ENCODE measurements at places on chromosomes 3 and 15.

- DNase-seq: no peak
These were observed 212.2 kb upstream of the GOLIM4 start for GRCh38 chr3:168307893-168308292.

DNA sequence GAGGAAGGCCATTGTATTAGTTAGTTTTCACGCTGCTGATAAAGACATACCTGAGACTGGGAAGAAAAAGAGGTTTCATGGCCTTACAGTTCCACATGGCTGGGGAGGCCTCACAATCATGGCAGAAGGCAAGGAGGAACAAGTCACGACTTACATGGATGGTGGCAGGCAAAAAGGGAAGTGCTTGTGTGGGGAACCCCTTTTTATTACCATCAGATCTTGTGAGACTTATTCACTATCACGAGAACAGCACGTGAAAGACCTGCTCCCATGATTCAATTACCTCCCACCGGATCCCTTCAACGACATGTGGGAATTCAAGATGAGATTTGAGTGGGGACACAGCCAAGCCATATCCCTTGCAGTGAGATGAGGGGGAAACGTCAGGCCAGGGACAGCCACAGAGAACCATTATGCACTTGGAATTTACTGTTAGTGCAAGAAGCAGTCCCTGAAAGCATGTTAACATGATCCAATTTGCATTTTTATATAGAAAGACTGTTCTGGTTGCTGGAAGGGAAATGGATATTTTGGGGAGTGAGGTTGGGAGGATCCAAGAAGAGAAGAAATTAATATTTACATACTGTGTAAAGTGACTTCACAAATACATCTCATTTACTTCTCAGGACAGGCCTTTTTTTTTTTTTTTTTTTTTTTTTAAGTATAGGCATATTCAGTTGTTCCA, 87.1 kb downstream of the ARNT2 start:
- no peak for DNase-seq

- peak; percentile 41 for DNase-seq
These were observed 75.2 kb upstream of the ACAD9 start for GRCh38 chr3:128804017-128804810.

DNA sequence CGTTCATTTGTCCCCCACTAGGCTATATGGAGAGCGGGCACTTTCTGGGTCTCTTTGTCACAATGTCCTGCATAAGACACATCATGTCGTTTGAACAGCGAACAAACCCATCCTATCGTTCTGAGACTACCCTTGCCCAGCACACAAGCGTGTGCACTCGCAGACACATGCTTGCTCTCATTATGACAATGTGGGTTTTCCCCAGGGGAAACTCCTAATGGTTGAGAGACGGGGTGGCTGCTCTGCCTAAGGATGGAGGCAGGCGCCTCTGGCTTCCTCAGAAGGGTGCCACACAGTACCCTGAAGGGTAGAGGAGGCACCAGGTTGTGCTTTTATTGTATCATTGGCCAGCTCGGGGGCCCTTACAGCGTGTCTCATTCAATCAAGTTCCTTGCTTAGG, 51.0 kb upstream of the MYZAP start:
- DNase-seq: no peak

DNA sequence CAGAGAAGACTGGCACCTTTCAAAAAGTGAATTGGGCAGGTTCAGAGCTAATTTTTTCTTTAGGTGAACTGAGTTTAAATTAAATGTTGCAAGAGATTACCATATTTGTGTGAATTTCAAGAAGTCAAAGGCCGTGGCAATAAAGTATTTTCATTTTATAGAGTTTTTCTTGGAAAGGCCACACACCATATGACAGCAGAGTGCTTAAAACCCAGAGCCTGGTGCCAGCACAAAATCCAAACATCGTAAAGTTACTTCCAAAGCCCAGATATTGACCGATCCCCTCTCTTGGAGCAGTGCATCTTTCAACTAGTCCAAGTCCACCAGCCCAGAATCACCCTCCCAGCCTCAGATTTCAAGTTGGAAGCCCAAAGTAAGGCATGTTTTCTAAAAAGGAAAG, 164.5 kb downstream of the VGLL4 start:
- no peak for DNase-seq

GRCh38 chr3:160057331-160057730, 68.7 kb downstream of the IL12A start:
- DNase-seq: no peak

GRCh38 chr3:20608054-20608738, 422.2 kb upstream of the SGO1 start:
- no peak for DNase-seq

DNA sequence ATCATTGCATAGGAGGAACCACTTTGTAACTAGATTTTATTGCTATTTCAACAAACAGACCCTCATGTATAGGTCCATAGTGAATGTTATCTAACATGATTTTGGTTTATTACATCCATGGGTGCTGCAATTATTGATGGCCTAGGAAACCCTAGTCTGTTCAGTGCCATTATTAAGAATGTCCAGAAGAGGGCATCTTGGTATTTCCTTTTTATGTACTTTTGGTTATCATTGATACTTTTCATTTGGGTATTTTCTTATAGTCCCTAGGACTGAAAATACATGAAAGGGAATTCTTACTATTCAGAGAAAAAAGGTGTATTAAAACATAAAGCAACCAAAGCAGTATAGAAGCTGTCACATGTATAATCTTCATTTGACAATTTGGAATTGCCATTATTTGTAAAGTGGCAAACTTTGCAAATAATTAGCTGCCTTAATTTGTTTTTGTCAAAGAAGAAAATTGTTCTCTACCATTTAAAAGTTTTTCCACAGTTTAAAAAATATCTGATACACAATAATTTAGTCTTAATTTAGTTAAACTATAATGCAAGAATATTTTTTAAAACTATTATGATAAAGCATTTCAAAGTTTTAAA, 48.7 kb downstream of the CNOT10 start:
- DNase-seq: peak; percentile 64

- peak; percentile 33 for DNase-seq
These were observed 79.8 kb downstream of the SEMA5B start for GRCh38 chr3:122947738-122948137.

- no peak for DNase-seq
These were observed 7.8 kb downstream of the DNAJB8 start for GRCh38 chr3:128458746-128459460.

GRCh38 chr3:159884661-159885402, 103.8 kb upstream of the IL12A start:
- peak; percentile 74 for DNase-seq

DNA sequence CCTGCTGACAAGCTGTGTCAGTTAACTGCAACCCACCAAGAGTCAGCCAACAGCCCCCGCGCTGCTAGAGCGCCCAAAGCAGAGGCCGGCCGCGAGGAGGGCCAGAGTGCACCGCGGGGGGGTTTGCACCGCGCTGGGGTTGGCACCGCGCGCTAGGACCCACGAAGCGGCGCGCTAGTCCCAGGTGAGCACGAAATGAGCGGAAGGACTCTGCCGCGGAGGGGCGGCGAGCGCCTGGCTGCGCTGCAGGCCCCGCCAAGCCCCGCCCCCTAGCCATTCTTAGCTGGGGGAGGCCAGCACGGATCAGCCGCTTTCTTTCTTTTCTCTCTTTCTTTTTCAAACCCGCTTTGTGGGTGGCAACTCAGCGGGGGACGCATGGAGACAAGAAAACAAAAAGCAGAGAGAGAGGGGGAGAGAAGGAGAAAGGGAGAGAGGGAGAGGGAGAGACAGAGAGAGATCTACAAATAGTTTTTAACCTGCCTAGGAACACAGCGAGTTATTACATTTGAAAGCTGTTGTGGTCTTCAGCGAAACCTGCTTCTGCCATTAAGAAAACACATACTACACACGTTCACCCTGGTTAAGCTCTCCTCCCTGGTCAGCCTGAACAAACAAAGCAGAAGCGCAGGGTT, 6.9 kb upstream of the FOXB1 start:
- no peak for DNase-seq

DNA sequence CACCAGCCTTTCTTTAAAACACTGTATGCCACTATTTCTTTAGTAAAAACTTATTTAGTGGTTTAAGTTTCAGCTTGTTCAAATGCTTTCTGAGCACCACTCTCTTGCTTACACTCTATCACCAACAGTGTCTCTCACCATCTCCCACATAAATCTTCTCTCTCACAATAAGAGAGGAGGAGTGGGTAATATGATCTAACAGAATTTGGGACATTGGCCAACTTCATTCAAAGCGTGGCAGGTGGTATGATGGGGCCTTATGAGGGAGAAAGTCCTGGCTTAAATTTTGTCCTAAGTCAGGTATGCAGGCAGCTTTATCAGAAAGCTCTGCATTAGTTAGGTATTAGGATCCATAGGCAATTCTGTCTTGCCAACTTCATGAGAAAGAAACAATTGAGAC, 1132.5 kb downstream of the TUSC7 start:
- no peak for DNase-seq

DNA sequence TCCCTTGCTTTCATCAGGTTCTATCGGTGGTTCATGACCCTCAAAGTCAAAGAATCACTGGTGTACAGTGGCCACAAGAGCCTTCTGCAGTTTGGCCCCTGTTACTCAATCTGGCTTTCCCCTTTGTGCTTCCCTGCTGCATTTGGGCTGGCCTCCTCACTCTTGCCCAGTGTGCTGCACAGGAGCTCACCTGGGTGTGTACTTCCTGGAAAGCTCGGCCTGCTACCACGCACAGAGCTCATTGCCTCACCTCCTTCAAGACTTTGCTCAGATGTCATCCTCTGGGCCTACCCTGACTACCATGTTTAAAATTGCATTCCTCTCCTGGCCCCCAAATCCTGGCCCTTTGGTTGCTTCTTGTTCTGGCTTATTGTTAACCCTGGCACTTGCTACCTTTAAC, 90.9 kb downstream of the MITF start:
- no peak for DNase-seq

GRCh38 chr3:10268930-10269329, 20.7 kb downstream of the TATDN2 start:
- DNase-seq: no peak

DNA sequence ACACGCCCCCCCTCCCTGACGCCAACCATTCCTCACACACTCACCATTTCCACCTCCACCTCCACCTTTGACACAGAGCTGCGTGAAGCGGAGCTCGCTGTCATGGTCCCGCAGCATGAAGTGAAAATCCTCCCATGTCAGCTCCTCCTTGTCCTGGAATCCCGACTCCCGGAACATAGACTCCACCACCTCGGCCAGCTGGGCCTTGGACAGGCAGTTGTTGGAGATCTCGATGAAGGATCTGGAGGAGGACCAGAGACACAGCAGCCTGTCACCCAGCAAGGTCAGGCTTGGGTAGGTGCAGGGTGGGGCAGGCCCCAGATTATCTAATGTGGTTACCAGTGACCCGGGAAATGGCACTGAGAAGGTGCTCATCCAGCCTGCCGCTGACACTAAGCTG, 12.2 kb downstream of the DUOX2 start:
- no peak for DNase-seq

DNA sequence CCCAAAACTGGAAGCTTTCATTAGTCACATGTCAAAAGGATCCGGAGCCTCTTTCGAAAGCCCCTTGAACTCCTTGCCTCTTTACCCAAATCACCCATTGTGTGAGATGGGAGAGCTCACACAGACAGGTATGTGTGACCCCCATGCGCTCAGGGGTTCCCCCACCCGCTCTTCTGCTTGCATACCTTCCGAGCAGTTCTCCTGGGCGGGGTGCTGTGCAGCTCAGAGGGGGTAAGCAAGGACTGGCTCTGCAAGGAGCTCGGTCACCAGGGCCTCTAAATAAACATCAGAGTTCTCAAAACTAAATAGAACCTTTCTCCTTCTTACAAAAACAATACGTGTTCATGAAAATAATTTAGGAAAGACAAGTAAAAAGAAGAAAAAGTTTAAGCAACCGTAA, 55.7 kb downstream of the PXYLP1 start:
- DNase-seq: no peak

GRCh38 chr15:62647843-62648505, 394.6 kb upstream of the TPM1 start:
- no peak for DNase-seq

DNA sequence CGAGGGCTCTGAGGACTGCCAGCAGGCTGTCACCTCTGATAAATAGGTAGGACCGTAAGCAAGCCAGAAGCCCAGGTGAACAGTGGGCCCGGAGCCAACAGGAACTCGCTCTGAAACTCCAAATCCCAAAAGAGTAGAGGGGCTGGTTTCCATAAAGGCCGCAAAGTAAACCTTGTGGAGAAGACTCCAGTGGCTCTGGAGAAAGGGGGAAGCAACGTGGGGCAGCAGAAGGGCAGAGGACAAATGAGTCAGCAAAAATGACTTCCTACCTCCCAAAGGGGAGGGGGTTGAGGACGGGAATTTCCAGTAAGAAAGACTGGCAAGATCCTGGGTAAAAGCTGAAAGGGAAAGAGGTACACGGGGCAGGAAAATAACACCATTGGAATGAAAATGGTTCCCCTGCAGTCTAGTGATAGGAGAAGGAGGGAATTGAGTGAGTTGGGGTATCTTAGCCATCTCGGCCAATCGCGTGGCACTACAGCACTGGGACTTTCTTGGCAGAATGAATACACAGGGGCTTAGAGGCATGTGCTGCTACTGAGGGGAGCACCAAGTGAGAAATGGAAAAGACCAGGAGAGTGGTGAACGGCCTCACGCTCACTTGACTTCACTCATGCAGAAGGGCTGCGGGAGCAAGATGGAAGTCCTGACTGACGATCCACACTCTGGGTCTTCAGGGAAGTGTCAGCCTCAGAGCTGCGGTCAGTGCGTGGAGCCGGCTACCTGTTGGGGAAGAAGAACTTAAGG, 33.2 kb downstream of the BMF start:
- DNase-seq: no peak

DNA sequence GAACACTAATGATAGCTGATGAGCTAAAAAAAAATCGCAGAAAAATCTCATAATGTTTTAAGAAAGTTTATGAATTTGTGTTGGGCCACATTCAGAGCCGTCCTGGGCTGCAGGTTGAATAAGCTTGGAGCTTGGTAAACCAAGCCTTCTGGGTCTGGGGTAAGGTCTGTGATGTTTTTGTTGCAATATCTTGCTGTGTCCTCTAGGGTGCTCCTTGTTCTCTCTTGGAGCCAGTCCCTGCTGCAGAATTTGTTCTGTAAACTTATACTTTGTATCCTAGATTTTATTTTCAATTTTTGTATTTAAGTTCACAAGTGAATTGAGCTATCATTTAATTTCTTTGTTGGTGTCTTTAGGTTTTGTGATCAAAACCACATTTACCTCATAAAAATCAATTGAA, 143.7 kb downstream of the NR1D2 start:
- DNase-seq: peak; percentile 68

GRCh38 chr3:105746231-105746996, 122.4 kb downstream of the CBLB start:
- DNase-seq: no peak

DNA sequence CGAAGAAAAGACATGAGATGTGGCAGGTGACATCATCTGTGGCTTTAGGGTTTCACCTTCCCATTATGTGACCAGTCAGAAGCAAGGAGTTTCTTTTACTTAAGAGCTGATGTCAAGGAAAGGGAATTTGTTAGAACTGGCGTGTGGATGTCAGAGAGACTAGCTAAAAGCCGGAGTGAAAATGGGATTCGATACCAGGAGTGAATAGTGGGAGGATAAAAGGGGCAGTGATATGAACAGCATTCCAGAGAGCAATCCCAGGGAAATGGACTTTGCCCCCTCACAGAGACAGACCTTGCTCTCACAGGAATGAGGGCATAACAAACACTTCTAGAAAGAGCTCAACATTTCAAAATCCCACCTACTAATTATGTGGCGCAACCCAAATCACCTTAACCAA, 5.9 kb upstream of the FMN1 start:
- DNase-seq: no peak
